AG09309 (cell line): ENCODE measurements at places on chromosomes 12 and 14.

DNA sequence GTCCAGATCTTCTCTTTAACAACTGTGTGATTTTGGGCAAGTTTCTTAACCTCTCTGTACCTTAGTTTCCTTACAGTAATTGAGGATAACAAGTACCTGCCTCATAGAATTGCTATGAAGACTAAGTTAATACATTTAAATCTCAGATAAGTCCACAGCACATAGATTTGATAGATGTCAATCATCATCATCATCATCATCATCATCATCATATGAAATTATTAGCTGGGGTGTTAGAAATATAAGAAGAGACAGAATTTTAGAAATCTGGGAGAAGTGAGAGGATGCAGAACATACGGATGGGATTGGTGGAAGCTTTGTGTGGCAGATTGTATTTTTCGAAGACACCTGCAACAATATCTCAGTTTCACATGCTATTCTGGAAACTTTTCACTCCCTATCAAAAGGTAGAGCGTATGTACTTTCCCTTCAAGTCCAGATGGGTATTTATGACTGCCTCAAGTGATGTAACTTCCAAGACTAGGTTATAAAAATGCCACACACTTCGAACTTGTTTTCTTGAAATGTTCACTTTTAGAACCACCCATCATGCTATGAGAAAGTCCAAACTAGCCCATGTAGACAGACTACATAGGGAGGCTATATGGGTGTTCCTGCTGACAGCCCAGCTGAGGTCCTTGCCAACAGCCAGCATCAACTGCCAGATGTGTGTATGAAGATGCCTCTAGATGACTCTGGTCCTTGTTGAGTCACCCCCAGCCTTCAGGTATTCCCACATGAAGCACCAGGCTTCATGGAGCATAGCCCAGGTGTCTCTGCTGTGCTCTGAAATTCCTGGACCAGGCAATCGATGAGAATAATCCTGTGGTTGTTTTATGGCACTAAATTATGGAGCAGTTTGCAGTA lies 20.7 kb upstream of the SDR39U1 start:
- DNase-seq: no peak

- no peak for DNase-seq
These were observed 110.0 kb upstream of the ARHGAP5 start for GRCh38 chr14:31966896-31967668.

- no peak for DNase-seq
These were observed 126.9 kb upstream of the RAP1B start for GRCh38 chr12:68483592-68484383.

- no peak for DNase-seq
These were observed 92.9 kb downstream of the APAF1 start for GRCh38 chr12:98738002-98738401.

DNA sequence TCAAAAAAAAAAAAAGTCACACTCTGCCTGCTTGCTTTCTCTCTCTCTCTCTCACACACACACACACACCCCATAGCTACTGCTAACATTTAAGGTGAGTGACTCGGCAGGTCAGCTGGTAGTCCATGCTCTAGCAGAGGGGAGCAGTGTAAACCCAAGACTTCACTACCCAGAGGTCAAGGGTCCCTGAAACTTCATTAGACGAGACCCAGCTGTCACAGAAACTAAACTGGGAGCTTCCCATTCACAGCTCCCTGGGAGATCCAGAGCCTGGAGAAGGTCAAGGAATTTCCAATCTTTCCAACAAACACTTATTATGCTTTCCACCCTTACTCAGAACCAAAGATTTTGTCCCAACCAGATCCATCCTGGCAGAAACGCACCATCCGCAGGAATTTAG lies 33.2 kb downstream of the CKAP4 start:
- no peak for DNase-seq

DNA sequence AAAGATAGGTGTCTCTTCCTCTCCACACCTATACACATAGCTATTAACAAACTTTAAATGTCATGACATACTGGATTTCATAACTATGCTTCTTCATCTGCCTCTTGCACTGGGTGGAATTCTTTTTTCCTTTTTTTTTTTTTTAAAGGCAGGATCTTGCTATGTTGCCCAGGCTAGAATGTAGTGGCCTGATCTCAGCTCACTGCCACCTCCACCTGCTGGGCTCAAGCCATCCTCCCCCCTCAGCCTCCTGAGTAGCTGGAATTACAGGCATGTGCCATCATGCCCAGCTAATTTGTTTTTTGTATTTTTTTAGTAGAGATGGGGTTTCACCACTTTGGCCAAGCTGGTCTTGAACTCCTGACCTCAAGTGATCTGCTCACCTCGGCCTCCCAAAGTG lies 4.8 kb downstream of the MRPL51 start:
- no peak for DNase-seq

- peak; percentile 60 for DNase-seq
These were observed 120.4 kb upstream of the LRIG3 start for GRCh38 chr12:59040656-59041055.

DNA sequence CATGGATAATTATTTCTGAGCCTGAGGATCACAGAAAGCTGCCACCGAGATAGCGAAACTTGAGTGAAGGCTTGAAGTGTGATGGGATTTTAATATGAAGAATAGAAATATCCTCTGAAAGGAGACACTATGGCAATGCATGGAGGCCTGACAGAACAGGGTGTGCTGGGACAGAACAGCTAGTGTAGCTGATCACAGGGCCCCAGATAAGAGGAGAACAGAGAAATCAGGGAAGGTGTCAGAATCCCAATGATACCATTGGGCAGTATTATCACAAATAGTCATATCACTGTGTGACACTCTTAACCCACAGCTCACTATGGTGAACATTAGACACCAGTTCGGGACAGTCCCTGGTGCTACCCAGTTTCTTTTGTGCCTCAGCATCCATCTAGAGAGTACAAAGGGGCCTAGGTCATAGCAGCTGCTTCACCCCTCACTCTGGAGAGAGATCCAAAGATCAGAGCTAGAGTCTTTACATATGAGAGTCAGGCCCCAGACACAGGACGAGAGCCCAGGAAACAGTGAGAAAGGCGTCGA lies 506 bp upstream of the OR10P1 start:
- DNase-seq: no peak

GRCh38 chr14:23162005-23162404 lies 21.5 kb downstream of the SLC7A8 start:
- no peak for DNase-seq

GRCh38 chr14:99383472-99384449 lies 96.9 kb downstream of the SETD3 start:
- DNase-seq: no peak

GRCh38 chr14:105351920-105352851 lies 37.6 kb downstream of the PACS2 start:
- peak; percentile 53 for DNase-seq

DNA sequence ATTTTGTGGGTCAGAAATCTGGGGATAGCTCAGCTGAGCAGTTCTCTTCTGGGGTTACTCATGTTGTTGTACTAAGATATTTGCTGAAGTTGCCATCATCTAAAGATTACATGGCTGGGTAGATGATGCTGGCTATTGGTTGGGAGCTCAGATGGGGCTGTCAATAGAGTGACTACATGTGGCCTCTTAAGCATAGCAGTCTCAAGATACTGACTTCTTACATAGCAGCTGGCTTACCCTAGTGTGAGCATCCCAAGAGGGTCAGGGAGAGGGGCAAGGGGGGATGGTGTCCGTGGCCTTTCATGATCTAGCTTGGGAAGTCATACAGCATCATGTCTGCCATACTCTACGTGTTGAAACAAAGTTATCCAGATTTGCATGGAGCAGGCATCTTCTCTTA lies 90.1 kb upstream of the HMGA2 start:
- DNase-seq: no peak

GRCh38 chr12:95458761-95459160 lies 15.2 kb upstream of the METAP2 start:
- no peak for DNase-seq

DNA sequence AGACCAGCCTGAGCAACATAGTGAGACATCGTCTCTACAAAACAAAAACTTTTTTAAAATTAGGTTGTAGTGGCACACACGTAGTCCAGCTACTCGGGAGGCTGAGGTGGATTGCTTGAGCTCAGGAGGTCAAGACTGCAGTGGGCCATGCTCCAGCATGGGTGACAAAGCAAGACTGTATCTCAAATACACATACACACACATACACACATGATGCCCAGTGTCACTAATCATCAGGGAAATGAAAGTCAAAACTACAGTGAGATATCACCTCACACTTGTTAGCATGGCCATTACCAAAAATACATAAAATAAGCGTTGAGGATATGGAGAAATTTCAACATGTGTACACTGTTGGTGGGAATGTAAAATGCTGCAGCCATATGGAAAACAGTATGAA lies 33.2 kb upstream of the KICS2 start:
- no peak for DNase-seq

- DNase-seq: no peak
These were observed 406.1 kb upstream of the PDE3A start for GRCh38 chr12:19962192-19962591.

DNA sequence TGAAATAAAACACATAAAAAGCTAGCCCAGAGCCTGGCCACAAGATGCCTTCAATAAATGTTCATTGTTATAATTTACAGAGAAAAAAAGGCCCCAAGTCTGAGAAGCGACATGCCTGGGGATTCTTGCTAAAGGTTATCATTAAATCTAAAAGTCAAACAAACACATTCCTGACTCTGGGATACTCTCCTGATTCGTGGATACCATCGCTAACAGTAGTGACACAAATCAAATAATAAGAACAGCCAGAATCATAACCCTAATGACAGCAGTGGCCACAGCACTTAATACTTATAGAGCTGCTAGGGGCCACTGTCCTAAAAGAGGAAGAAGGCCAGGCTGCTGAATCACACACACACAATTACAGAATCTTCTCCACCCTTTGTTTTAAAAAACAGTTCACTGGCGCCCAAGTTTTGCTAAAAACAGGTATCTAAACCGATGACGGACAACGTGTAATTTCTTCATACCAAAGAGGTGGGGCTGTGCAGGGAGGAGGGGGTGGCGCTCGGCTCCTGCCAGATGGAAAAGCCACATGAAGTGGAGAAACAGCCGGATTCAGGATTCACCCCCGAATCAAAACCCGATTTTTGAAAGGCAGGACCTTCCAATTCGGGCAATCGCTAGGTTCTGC lies 1.2 kb downstream of the CLIP1 start:
- no peak for DNase-seq

GRCh38 chr12:85603556-85603955 lies 232.7 kb downstream of the RASSF9 start:
- no peak for DNase-seq

DNA sequence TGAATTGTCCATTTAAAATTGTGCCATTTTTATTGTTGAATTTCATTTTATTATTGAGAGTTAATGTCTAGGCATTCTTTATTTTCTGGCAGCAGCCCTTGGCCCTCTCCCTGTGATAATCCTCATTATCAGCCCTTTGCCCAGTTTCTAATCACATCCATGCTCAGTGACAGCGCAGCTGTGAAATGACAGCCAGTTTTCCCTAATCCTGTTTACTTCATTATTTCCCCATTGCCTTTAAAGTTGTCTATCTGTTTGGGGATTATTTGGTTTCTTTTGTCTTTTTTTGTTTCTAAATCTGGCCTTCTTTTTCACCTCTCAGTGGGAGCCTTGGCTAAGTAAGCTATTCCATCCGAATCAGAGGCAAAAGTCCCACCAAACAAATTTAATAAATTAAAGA lies 476.9 kb downstream of the SLC6A15 start:
- DNase-seq: no peak

- no peak for DNase-seq
These were observed 2.2 kb downstream of the PRMT8 start for GRCh38 chr12:3493043-3493858.

DNA sequence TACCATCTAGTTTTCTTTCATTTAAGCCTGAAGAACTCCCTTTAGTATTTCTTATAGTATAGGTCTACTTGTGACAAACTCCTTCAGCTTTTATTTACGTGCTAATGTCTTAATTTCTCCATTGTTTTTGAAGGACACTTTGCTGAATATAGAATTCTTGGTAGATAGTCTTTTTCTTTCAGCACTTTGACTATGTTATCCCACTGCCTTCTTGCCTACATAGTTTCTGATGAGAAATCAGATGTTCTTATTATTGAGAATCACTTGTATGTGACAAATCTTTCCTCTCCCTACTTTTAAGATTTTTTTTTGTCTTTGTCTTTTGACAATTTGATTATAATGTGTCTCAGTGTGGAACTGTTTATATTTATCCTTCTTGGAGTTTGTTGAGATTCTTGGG lies 5.1 kb upstream of the MIS18BP1 start:
- DNase-seq: no peak

GRCh38 chr12:132498931-132499330 lies 9.0 kb downstream of the FBRSL1 start:
- no peak for DNase-seq

GRCh38 chr12:44509471-44509870 lies 366.6 kb downstream of the NELL2 start:
- no peak for DNase-seq

DNA sequence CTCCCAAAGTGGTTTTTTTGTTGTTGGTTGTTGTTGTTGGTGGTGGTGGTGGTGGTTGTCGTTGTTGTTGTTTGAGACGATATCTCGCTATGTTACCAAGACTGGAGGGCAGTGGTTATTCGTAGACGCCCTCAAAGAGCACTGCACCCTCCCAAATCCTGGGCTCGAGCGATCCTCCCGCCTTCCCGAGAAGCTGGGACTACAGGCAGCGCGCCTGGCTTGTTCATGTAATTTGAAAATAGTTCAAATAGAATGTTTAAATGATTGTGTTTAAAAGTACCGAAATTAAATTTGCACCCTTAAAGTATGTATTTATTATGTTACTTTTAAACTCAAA lies 439 bp upstream of the ANAPC5 start:
- no peak for DNase-seq

- DNase-seq: no peak
These were observed 216.0 kb upstream of the RGS6 start for GRCh38 chr14:71716041-71716772.

GRCh38 chr12:117686911-117687377 lies 281.8 kb downstream of the KSR2 start:
- DNase-seq: peak; percentile 72

DNA sequence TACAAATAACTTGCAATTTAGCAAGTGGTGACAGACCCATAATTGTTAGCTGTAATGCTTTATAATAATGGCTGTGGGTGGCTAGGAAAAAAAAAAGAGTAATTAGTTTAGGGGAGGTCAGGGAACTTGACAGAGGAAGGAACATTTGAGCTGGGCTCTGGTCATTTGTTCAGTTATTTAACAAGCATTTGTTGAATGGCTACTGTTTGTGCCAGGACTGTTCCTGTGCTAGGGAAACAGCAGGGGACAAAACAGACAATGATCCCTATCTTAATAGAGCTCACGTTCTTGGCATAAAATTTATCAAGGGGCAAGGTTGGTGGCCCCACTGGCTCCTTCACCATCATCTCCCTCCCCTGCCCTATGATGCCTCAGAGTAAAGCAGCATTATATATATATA lies 18.5 kb downstream of the CHST11 start:
- DNase-seq: no peak

- DNase-seq: no peak
These were observed 19.7 kb downstream of the VDR start for GRCh38 chr12:47885012-47885501.

GRCh38 chr14:81363746-81364378 lies 36.3 kb downstream of the STON2 start:
- DNase-seq: no peak

- DNase-seq: no peak
These were observed 102.7 kb downstream of the CMKLR1 start for GRCh38 chr12:108236366-108236765.
